ENCODE measurements at places on chromosomes 7 and 10.

GRCh38 chr7:5779141-5779540, 2.3 kb downstream of the RNF216 start:
- no peak for DNase-seq

GRCh38 chr7:106371629-106372028, 86.8 kb upstream of the NAMPT start:
- no peak for DNase-seq

- no peak for DNase-seq
Measured at GRCh38 chr7:48360574-48360973, 189.3 kb downstream of the ABCA13 start.

- no peak for DNase-seq
Measured at GRCh38 chr10:130933008-130933390, 378.5 kb downstream of the TCERG1L start.

- DNase-seq: no peak
Measured at GRCh38 chr10:94757916-94758315, 4.6 kb upstream of the CYP2C19 start.

DNA sequence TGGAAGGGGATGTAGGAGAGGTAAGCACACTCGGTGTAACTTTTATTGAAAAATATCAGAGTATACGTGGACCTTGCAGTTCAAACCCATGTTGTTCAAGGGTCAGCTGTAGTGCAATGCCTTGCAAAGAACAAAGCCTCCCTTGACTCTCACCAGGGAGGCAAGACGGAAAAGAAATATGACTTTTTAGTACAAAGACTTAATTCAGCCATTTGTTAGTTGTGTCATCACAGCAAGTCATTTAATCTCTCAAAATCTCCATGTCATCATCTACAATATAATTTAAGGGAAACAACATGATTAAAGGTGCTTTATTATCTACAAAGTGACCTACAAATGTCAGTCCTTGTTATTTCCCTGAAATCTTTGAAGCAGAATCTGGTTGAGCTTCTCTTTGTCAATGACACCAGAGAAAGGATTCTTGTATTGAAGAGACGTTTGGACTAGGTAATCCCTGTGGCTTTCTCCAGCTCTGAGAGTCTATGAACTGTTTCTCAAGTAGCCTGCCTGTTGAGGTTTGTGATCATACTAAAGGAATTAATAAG, 502.8 kb downstream of the REEP3 start:
- DNase-seq: no peak
